ENCODE measurements at places on chromosomes 7 and 10. TPM values are rescaled to one million over a fixed set of nuclear protein-coding genes. Genes with fewer than 3 reads are reported as not detected.
A peak's percentile ranks its signal among the peaks of the same experiment; 100 is the strongest.

GRCh38 chr7:21939136-21939857 is 6.4 kb downstream of the CDCA7L start:
- peak; percentile 70 for DNase-seq

DNA sequence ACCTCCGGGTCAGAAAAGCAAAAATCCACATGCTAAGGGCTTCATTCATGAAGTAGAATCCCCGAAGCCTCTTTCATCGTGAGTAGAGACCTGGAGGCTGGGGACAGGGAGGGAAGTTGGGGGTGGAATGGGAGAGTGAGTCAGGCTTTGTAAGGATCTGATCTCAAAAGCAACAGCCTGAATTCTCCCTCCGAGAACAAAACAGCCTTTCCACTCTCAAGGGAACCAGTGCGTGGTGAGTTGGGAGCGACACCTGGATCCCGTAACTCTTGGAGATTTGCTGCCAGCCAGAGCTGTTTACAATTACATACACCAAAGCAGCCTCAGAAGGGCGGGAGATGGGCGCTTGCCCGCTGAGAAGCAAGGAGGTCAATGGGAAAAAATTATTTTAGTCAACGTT is 10.8 kb downstream of the AFAP1L2 start:
- DNase-seq = peak; percentile 65

GRCh38 chr10:70379581-70380176 is 2.7 kb downstream of the LRRC20 start:
- DNase-seq = peak; percentile 26

The PAPSS2 gene
- 175 TPM for polyA plus RNA-seq

The SFTPA2 gene
- not detected for polyA plus RNA-seq

Measured in fibroblast of lung (primary cell).